ENCODE measurements at places on chromosomes 12 and 14.

DNA sequence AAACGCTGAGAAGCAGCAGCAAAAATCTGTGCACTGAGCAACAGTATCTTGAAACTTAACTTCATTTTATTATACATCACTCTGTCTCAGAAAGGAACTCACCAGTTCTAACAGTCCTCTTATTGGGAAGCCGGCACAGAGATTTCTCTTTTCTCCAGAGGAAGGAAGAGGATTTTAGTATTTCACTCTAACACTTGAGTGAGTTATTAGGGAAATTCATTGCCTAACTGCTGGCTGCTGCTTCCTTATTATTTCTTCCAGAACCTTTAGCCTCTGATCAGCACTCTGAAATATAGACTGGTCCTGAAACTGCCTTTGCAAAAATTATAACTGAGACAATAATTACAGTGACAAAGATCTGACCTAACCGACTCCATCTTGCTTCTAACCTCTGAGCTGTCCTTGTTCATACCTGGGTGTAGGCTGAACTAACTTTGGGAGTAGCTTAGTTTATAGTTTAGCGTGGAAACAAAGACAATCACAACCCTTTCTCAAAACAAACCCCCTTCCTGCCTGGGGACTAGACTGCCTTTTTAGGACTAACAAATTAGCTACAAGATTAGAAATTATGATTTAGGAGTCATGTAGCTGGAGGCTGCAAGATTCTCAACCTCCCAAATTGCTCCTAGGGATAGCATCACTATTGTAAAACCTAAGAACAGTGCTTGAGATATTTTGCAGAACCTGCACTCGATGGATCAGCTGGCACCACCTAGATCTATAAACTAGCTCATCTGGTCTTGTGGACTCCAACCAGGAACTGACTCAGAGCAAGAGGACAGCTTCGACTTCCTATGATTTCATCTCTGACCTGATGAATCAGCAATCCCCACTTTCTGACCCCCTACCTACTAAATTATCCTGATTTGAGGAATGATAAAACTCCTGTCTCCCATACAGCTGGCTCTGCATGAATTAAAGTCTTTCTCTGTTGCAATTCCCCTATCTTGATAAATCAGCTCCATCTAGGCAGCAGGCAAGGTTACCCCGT lies 117.5 kb downstream of the DYRK2 start:
- DNase-seq, result no peak

DNA sequence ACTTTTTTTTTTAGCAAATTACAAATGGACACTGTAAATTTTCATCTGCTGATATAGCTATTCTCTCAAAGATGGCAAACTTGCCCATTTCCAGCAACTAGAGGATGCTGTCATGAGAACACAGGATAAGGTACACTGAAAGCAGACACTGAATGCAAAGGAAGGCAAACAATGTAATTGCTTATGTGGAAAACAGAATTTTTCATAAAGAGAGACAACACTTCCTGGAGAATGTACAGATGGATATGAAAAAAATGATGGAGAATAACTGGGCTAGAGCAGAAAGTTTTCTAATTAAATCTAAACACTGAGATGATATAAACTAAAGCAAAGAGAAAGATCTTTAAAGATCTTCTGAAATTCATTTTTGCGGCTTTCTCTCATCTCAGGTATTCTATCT lies 581 bp downstream of the CD69 start:
- DNase-seq, result no peak

- DNase-seq, result no peak
Measured at GRCh38 chr12:52266514-52266913, 7.9 kb upstream of the KRT86 start.

- peak; percentile 30 for DNase-seq
Measured at GRCh38 chr12:55829967-55830600, 697 bp upstream of the DNAJC14 start.

DNA sequence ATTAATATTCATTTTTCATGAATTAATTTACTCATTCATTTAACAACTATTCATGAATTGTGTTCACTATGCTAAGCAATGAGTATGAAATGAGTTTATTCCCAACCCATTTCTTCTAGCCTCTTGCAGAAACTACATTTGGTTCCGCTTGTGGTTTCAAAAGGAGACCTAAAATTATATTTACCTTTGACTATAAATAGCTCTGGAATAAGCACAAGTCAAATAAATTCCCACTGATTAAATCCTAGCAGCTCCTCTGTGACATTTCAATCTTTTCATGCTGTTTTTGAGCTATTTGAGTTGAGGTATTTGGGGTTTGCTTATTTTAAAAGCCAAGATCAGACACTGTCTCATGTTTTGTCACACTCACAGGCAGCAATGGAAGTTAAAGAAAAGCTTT lies 46.9 kb downstream of the DUSP6 start:
- no peak for DNase-seq

- DNase-seq, result no peak
Measured at GRCh38 chr12:15984963-15985362, 73.8 kb downstream of the DERA start.

- DNase-seq, result no peak
Measured at GRCh38 chr12:109763201-109763841, 49.7 kb downstream of the FAM222A start.

- no peak for DNase-seq
Measured at GRCh38 chr12:105510526-105510925, 180.0 kb downstream of the C12orf75 start.

- DNase-seq, result peak; percentile 74
Measured at GRCh38 chr14:49862089-49862673, 9.6 kb upstream of the NEMF start.

All from stimulated activated CD4-positive, alpha-beta T cell treated with anti-CD3 and anti-CD28 coated beads, Interleukin-12 subunit alpha, Interleukin-12 subunit beta, amount 100 ng/mL, for 4 hours (primary cell).